ENCODE measurements at places on chromosomes 16 and 17. TPM values are rescaled to one million over a fixed set of nuclear protein-coding genes. Genes with fewer than 3 reads are reported as not detected.

DNA sequence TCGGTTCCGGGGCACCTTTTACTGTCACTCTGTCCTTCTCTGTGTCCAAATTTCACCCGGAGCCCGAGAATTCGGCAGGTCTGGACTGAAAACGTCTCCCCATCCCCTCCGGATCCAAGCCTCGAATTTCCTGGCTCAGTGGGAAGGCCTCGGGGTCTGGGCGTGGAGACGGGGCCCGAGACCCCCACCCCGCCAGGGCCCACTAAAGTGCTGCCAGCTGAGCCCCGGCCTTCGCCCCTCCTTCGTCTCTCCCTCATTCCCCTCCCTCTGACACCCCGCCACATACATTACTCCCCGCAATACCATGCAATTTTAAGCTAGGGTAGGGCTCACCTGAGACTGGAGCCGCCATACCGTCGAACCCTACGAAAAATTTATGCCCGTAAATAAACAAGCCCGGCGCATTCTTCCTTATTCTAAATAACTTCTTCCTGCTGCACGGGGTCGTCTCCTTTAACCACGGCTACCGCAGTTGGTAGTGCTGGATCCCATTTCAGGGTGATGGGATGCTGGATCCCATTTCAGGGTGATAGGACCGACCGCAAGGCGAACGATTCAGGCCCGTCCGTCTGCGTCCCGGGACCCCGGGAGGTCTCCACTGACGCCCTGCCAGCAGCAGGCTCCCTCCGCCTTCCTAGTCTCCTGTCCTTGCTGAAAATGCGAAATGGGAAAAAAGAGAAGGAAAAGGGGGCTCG is 4.4 kb upstream of the OR1F1 start:
- no peak for DNase-seq

GRCh38 chr16:70162041-70162451 is 11.5 kb upstream of the CLEC18C start:
- DNase-seq, result no peak

DNA sequence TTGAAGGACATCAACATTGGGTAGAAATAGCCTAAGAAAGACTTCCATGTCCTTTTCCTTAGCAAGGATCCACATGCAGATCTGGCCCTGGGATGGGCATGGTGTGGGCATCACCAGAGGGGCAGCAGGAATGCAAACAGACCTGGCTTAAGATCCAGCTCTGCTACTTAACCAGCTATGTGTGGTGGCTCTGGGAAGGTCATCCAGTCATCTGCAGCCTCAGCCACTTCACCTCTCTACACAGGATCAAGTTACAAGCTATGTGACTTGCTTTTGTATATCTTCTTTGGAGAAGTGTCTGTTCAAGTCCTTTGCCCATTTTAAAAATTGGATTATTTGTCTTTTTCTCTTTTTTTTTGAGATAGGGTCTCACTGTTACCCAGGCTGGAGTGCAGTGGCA is 13.5 kb upstream of the ADORA2B start:
- DNase-seq, result no peak

The SLC16A6 gene
- total RNA-seq, result 0.25 TPM

- DNase-seq, result no peak
These were observed 405.0 kb downstream of the WWOX start for GRCh38 chr16:78504401-78504851.

The VASN gene
- total RNA-seq, result 4.1 TPM

DNA sequence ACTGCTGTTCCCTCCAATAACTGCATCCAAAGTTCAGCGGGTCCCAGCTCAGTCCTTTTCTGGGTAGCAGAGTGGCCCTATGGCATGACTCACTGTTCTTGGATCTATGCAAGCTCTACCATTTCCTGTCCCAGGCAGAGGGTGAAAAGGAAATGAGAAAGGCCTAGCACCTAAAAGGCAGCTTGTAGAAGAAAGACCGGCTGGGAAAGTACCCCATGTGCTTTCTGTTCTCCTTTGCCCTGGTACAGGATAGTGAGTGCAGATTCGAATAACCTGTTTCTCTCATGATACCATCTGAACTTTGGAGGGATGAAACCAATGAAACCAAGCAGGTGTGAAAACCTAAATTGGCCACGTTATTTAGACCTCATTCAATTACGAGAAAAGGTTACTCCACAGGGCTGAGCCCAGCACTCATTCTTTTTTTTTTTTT is 12.7 kb upstream of the HASPIN start:
- DNase-seq, result no peak

The KRT31 gene
- total RNA-seq, result not detected

DNA sequence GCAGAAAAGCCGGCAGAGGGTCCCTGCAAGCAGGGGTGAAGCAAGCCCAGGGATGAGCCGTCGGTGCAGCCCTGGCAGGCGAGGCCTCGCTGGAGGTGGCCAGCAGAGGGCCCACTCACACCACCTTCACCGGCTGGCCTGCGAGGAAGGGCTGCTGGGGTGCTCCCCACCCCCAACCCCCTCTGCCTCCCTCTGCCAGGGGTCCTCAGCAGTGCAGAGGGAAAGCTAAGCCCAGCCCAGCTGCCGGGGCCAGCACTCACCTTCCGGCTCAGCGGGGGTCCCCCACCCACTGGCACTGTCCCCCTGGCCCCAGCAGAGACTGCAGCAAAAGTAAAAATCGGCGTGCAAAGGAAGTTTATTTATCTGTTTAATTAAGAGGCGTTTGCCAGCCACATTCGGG is 113.4 kb downstream of the ENGASE start:
- peak; percentile 85 for DNase-seq

DNA sequence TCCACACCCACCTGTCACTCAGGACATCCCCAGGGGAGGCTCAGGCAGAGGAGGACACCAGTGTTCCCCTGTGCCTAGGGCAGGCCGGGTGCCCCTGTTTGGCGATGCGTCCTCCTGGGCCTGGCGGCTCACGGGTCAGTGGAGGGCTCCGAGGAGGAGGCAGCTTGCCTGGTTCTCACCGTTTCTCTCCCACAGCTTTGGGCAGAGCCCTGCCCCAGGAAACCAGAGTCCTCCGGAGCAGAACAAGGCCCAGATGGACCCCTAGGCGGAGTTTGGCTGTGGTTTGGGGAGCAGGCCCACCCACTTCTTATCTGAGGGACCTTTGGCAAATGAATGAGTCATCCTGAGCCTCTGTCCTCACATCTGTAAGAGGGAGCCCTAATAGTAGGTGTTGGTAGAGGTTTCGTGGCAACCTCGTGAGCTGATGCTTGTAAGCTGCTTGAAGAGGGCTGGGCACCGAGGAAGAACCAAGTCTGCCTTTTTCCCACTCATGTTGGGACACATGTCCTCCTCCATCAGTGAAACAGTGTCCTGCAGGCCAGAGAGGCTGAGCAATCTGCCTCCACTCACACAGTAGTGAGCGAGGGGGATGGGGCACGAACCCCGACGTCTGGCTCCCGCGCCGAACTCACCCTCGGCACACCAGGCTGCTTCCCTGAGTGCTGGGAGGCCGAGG is 247.0 kb upstream of the CIBAR2 start:
- DNase-seq, result no peak

DNA sequence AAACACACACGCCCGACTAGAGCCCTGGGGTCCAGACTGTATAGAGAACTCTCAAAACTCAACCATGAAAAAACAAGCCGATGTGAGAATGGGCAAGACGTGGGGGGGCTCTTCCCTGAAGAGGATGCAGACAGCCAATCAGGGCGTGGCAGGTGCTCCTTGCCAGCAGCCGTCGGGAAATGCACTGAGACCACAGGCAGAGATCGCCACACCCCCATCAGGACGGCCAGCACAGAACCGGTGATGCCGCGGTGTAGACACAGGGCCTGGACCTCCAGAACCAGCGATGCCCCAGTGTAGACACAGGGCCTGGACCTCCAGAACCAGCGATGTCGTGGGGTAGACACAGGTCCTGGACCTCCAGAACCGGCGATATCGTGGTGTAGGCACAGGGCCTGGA is 169.2 kb downstream of the LAT start:
- no peak for DNase-seq

- DNase-seq, result no peak
These were observed 14.3 kb downstream of the MNT start for GRCh38 chr17:2386400-2387085.

DNA sequence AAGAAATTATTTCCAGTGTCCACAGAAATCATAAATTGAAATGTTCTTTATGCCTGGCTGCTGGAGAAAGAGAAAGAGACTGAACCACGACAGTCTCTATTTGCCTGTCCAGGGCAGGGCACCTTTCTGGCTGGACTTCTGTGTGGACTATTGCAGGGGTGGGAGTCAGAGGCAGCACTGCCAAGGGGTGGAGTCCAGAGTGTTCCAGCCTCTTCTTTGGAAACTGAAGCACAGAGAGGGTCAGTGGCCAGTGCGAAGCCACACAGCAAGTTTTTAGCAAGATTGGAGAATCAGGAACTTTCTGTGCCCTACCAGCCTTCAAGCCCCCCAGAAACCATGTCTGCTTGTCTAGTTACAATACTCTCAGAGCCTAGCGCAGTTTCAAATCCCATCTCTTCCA is 15.3 kb downstream of the KCNG4 start:
- DNase-seq, result no peak

GRCh38 chr16:30570636-30571444 is 674 bp downstream of the ZNF688 start:
- peak; percentile 44 for DNase-seq

The SP2 gene
- total RNA-seq, result 17.8 TPM

DNA sequence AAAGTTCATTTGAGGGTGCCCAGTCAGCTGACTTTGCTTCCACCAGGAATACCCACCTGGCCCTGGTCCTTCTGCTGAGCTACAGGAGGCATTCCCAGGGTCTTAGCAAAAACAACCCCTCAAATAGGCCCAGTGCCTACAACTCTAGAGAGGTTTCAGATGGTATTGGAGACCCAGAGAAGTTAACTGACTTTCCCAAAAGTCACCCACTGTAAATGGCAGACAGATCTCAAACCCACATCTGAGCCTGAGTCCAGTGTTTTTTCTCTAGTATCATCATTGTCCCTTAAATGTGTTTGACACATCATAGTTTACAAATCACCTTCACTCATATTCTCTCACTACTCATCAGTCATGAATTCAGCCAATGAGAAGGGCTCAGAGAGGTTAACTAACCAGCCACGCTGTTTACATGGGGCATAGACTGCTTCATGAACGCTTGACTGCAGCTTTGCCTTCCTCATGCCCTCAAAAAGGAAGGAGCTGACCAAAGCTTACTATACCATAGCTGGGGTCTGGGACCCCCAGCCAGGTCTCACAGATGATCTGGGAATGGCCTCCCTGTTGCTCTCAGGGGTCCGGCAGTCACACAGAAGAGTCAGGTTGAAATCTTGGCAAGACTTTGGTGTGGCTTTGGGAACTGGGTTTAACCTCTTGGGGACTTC is 3.7 kb downstream of the PHOSPHO1 start:
- DNase-seq, result no peak
